Activated T-cell treated with anti-CD3 and anti-CD28 coated beads, Interleukin-2, amount 50 U/mL, for 72 hours (primary cell): ENCODE measurements at places on chromosomes 7 and 10. TPM values are rescaled to one million over a fixed set of nuclear protein-coding genes. Genes with fewer than 3 reads are reported as not detected.

PRSS2 gene
- not detected for total RNA-seq

GRCh38 chr10:90418869-90419652, 438.8 kb downstream of the HTR7 start:
- no peak for DNase-seq

GRCh38 chr7:156518466-156518865, 122.1 kb upstream of the RNF32 start:
- DNase-seq: no peak

DNA sequence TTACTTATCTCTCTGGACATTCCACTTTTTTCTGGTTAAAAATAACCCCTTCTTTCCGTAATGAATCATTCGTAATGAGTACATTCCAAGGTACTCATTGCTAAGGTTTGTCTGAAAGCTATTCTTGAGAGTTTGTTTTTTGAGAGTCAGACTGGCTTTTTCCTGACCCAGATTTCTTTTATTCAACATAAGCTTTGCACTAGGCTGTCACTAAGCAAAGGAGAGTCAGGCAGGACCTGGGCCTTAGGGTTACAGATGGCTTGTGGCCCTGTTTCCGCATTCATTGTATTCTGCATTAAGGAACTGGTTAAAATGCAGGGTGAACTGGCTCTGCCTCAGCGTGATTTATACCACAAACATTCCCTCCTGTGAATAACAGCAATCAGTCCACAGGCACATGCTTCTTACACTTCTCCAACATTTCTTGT, 84.1 kb downstream of the POM121L12 start:
- no peak for DNase-seq

DNA sequence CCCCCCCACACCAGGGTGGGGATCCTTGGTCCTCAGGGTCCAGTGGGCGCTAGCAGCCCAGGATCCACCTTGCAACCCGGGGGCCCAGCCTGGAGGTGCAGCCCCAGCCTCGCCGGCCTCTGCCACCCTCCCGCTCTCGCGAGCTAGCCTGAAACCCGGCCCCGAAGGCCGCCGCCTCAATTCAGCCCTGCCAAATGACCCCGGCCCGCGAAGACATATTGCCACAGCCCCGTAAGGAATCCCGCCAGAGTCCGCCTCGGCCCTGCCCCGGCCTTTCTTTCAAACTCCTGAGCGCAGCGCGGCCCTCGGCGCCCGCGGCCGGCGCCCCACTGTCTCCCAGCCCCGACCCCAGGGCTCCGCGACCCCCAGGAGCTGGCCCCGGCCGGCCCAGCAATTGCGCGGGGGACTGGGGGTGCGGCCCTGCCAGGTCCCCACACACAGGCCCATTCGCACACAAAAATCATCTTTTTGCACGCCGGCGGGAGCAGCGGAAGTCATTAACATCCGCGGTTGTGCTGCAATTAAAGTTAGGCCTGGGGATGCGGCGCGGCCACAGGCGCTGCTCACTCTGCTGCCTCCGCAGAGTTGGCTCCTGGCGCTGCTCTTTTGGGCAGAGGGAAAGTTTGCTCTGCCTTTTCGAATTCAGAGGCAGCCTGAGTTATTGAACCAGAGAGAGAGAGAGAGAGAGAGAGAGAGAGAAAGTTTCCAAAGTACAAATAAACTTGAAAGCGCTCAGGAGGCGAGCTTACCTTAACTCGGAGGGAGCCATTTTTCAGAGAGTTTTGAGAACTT, 4.0 kb downstream of the HOXA5 start:
- no peak for DNase-seq

DNA sequence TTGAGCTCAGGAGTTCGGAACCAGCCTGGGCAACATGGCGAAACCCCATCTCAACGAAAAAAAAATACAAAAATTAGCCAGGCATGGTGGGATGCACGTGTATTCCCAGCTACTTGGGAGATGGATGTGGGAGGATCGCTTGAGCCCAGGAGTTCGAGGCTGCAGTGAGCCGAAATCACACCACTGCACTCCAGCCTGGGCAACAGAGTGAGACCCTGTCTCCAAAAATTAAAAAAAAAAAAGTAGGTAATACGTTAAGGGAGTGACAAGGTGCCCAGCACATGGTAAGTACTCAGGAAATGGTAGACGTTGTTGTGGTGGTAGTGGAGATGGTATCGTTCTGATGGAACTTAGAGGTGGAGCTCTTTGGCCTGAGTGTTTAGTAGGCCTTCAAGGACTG, 41.0 kb upstream of the XPNPEP1 start:
- no peak for DNase-seq

- no peak for DNase-seq
Measured at GRCh38 chr7:152544481-152544927, 108.7 kb upstream of the KMT2C start.

DNA sequence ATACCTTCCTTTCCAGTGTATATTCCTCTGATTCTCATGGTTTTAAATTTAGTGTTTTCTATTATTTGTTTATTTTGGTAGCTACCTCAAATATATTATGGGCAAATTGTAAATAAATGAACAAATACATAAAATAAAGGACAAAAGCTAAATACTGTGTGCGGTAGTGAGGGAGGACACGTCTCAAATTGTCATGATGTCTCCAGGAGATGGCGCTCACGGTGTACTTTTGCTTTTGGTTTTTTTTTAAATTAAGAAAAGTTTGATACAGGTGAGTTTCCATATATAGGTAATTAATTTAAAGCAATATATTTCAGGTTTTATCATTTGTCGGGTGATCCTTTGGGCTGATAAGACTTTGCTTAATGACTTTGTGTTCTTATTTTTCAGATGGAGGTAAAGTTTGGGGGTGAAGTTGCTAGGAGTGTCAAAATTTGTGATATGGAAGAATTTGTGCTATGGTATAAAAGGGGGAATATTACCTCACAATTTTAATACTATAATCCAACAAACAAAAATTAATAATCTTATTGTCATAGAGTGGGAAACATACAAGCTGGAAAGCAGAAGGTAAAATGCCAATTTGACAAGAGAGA, 68.4 kb upstream of the TMEM229A start:
- peak; percentile 12 for DNase-seq

DNA sequence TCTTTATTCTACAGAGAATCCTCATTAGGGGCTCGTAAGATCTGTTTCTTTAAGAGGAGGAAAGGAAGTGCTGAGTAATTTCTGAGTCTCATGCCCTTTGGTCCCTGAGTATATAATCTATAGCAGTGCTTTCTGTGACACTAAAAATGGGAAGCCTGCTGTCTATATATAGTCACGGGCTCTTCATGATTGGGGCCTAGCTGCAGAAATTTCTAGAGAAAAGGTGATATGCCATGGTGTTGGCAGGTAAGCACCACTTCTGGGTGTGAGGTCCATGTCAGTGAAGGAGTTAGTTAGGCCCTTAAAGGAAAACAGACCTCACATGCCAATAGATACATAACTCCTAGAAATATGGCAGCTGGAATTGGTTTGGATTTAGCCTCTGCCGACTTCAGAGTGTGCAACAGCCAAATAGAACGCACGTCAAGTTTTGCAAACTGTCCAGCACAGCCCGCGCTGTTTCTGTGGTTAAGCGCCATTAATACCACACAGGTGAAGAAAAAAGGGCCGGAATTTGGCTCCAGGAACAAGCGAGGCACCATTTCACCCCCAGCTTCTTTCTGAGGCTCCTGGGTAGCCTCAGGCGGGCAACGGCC, 123.2 kb downstream of the TACC2 start:
- no peak for DNase-seq

DNA sequence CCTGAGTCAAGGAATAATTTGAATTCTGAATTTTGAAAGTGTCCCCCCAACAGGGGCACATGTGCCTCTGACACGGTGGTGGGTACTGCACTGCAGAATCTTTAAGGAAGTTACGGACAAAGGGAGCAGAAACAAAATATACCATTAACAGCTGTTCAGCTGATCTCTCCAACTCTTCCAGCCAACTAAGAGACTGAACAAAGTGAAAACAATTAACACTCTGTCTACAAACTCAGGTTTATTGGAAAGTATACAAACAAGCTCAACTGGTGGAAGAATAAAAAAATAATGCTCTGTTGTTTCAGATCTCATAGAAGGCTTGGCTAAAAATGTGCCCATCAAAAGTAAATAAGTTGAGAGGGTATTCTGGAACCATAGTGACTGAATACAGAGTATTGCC, 34.4 kb downstream of the ASB4 start:
- DNase-seq: no peak
